ENCODE measurements at places on chromosomes 2 and 18.
A peak's percentile ranks its signal among the peaks of the same experiment; 100 is the strongest.

DNA sequence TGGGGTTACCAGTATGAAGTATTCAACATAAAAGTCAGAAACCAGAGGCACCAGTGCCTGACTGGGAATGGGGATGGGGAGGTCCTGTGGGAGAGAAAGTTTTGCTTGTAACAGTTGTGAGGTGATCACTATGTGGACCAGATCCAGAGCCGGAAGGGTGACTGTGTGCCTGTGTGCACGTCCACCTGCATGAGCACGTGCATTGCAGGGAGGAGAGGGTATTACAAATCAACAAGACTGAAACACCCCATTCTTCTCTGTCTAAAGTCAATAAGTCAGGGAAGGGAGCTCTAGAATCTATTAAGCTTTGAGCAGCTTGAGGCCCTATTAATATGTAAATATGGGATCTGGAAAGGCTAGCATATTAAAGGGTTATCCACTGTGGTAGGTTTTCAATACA, 241.0 kb upstream of the ACVR2A start:
- no peak for DNase-seq

DNA sequence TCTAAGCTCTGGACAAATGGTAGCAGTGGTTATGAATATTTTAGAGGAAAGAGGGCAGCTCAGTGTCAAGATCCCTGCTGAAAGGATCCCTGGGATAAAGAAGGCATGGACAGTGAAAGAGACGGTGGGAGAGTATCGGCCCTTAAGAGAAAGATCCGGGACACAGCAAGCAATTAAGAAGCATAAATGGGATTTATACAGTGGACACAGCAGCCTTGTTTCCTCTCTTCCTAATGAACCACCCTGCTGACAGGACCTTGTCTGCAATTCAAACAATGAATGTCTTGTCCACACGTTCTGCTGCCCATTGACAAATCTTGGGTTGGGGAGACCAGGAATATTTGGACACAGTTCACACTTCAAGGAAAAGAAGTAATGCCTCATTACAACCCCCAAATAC, 16.5 kb downstream of the CPLX4 start:
- DNase-seq = no peak

GRCh38 chr2:47271054-47272000, 116.2 kb upstream of the STPG4 start:
- DNase-seq = no peak

- no peak for DNase-seq
Observed at GRCh38 chr2:25000036-25000435, 28.3 kb upstream of the DNAJC27 start.

GRCh38 chr2:10080536-10081304, 509 bp upstream of the CYS1 start:
- no peak for DNase-seq

DNA sequence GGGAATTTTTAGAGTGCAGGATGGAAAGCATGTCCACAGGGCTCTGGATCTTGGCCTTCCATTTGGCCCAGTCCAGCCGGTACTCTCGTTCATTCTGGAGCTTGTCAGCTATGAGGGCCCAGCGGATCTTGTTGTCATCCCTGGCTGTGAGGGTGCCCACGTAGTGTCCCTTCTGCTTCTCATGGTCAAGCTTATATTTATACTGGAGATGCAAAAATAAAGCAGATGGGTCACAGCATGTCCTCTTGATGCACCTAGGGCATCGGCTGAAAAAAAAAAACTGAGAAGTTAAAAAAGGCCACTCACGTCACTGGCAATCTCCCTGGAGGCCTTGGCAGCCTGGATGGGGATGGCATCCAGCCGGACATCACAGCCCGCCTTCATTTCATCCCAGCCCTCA, 160.5 kb downstream of the RIF1 start:
- DNase-seq = no peak

- DNase-seq = no peak
Observed at GRCh38 chr2:202769201-202769600, 102.4 kb downstream of the ICA1L start.

- no peak for DNase-seq
Observed at GRCh38 chr18:26190506-26190905, 35.7 kb upstream of the TAF4B start.

GRCh38 chr2:37389989-37390765, 45.7 kb downstream of the QPCT start:
- DNase-seq = no peak

DNA sequence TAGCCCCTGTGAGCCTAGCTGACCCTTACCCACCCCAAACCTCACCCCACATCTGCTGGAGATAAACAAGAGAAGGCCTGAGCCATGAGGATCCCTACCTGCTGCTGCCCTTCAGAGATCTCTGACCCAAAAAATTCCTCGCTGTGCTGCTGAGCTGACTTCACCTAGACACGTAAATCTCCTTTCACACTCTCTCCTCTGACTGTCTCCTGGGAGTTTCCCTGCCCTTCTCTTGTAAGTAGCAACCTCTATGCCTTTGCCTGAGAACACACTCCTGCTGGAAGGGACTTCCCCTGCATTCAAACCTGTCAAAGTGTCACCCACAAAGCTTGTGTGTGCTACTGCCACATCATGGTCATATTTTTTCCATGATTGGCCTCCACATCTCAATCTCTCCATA, 134.2 kb upstream of the NOL4 start:
- DNase-seq = no peak

- no peak for DNase-seq
Observed at GRCh38 chr2:179255129-179255528, 9.5 kb downstream of the SESTD1 start.

DNA sequence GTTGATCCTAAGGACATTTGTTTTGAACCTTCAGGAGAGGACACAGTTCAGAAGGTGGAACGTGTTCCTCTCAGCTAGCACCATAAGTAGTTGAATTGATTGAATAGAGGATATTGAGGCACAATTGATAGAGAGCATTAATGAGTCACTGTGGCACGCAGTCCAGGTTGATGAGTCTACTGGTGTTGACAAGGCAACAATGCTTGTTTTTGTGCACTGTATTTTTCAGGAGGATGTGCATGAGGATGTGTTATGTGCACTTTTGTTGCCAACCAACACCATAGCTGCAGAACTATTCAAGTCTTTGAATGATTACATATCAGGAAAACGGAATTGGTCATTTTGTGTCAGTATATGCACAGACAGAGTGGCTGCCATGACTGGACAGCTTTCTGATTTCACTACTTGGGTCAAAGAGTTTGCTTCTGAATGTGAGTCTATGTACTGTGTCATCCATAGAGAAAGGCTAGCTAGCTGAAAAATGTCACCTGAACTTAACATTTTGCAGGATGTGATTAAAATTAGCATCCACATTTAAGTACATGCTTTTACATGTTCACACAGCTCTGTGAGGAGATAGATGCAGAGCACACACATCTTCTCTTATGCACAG, 140.1 kb upstream of the B3GNT2 start:
- no peak for DNase-seq

DNA sequence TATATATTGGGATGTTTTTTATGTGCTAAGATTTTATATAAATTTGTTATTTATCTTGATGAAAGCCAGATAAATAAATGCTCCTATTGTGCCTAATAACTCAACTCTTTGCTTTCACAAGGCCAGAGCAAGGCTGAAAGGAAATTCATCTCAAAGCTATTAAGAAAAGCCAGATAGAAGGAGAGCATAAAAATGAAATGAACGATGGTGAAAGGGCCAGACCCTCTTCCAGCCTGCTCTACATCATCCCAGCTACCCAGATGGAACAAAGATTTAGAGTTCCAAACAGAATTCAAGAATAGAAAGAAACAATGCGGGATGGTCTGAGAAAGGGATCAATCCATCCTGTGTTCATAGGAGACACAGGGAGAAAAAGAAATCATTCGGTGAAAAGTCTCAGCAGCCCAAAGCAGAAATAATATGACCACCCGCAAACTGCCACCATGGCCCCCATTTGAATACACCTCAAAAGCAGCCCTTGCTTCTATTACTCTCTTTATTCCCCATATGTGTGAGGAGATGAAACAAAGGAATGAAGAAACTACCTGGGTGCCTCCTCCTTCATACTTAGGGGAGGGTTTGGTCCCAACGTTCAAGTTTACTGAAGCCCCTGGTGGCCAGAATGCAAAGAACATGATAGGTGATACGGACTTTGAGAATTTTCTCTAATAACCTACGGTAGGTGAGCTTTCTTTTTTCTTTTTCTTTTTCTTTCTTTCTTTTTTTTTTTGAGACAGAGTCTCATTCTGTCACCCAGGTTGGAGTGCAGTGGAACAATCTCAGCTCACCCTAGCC, 110.1 kb upstream of the FBXO11 start:
- no peak for DNase-seq

DNA sequence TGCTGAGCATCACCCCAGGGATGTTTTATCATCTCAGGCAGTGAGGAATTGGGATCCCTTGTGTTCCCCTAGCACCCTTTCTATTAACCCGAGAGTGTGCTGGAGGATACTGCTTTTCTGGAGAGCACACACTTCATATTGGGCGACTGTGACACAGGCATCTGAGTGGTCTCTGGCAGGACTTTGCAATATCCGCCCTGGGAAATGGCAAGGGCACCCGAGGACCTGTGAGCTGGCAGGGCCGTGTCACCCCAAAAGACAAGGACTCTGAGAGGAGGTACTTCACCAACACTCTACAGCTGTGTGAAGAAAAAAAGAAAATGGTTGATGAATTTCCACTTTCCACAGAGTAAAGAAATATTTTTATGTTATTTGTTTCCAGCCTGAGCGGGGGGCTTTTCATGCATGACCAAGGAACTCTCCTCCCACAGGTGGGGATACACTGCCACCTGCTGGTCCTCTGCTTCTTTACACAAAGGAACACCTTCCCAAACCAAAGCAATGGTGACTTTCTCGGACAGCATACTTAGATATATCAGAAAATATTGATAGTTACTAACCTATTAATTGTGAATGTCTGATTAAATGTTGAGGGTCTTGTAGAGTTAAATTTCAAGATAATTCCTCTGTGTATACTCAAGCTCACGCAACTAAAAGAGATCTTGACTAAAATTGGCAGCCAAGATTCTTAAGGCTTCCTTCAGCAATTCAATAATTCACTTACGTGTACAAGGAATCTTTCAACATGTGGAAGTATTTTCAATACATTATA, 45.9 kb upstream of the REG3G start:
- DNase-seq = peak; percentile 23

DNA sequence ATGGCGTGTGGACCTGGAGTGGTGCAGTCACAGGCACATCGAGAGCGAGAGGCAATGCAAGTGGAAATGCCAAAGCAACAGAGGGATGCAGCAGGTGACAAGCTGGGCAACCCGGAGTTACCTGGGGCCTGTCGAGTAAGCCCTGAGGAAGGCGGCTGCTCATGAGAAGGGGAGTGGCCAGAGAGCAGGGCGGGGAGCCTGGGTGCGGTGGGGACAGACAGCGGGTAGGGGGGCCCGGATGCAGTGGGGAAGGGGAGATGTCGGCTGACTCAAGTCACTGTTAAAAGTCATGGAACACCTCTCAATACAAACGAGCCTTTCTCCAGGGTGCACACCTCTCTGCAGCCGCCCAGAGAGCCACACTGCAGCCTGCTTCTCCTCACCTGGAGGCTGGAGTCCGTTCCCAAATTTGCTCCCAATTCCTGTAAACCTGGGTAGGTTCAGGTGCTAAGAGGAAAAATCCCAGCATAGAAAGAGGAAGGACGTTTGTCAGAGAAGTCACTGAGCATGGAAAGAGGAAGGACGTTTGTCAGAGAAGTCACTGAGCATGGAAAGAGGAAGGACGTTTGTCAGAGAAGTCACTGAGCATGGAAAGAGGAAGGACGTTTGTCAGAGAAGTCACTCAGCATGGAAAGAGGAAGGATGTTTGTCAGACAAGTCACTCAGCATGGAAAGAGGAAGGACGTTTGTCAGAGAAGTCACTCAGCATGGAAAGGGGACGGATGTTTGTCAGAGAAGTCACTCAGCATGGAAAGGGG, 71.7 kb upstream of the TWIST2 start:
- no peak for DNase-seq

- DNase-seq = no peak
Observed at GRCh38 chr18:28768791-28769768, 592.1 kb upstream of the CDH2 start.

- DNase-seq = no peak
Observed at GRCh38 chr2:241695651-241696050, 6.2 kb upstream of the ING5 start.

- no peak for DNase-seq
Observed at GRCh38 chr2:60426341-60426740, 127.1 kb downstream of the BCL11A start.

- DNase-seq = no peak
Observed at GRCh38 chr2:152415231-152415642, 80.3 kb downstream of the FMNL2 start.

- no peak for DNase-seq
Observed at GRCh38 chr2:210228586-210228985, 3.3 kb upstream of the ACADL start.

- DNase-seq = no peak
Observed at GRCh38 chr2:172643142-172643541, 87.3 kb downstream of the PDK1 start.

GRCh38 chr18:8301427-8302172, 307.6 kb upstream of the RAB12 start:
- DNase-seq = peak; percentile 61

DNA sequence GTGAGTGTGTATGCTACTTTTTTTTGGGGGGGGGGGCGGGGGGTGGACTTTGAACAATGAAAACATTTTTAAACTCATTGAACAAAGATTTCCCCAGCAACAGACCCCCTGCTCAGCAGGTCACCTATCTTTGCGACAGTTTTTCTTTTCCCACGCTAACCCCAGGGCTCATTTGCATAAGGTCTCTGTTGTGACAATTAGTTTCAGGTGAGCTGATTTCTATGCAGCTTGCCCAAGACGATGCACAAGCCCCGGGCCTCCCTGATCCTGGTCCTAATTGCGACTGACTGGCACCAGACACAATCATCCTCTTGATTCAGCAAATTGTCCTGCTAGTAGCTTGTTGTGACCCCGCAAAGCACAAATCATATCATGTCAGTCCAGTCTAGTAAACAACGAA, 40.3 kb downstream of the ZEB2 start:
- DNase-seq = no peak

- no peak for DNase-seq
Observed at GRCh38 chr2:11631462-11631861, 38.5 kb downstream of the NTSR2 start.

GRCh38 chr2:24287171-24287570, 73.2 kb downstream of the ITSN2 start:
- DNase-seq = no peak

DNA sequence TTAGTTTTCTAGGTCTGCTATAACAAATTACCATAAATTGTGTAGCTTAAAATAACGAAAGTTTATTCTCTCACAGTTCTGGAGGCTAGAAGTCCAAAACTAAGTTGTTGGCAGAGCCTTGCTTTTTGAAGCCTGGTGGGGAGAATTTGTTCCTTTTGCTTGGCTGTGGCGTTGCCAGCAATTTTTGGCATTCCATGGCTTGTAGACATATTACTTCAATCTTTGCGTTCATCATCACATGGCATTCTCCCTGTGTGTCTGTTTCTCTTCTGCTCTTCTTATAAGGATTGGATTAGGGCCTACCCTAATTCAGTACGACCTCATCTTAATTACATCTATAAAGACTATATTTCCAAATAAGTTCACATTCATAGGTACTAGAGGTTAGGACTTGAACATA, 217.7 kb downstream of the MBD5 start:
- DNase-seq = no peak

DNA sequence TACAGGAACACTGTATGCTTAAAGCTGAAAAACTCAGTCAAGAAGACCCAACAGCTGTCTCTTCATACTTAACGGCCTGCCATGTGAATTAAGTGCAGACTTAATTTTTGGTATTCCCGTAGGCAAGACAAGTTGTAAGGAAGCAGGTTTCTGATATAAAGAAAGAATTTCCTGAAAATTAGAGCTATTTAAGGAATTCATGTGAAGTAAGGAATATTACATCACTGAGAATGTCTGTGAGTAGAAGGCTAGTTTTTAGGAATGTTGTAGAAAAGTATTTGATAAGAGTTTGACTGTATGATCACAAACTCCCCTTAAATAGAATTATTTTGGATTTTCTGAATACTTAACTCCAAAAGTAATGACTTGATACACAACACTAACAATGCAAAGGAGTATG, 51.0 kb downstream of the WDR33 start:
- no peak for DNase-seq
